ENCODE measurements at places on chromosomes 11 and 22.

GRCh38 chr11:126456783-126457542 lies 101.5 kb downstream of the ST3GAL4 start:
- no peak for DNase-seq

DNA sequence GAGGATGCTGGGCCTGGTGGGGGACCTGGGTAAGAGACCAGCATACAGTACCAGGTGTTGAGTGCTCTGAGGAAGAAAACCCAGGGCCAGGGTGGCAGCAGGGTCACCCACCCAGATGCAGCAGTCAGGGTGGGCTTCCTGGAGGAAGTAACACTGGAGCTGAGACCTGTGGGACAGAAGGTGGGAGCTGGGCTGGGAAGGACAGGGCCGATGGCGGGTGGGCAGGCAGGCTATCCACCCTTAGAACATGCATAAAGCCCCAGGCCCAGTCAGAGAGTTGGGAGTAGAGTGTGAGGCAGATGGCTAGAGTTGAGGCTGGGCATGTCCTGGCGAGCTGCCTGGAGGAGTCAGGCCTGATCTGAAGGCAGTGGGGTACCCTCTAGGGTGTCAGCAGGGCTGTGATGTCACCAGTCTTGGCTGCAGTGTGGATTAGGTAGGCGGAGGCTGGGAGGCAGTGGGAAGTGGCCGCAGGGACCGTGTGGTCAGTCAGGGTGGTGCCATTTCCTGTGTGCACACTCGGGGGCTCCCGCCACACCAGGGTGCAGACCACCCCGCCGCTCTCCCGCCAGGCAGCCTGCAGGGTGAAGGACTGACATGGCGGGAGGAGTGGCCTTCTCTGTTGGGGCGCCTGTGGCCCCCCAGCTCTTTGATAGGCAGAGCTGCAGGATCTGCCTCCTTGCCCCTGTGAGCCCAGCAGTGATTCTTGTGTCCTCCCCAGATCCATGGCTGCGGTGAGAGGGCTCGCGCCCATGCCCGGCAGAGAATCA lies 35.3 kb downstream of the IGHMBP2 start:
- no peak for DNase-seq

- no peak for DNase-seq
Measured at GRCh38 chr11:78050964-78051831, 12.5 kb upstream of the THRSP start.

DNA sequence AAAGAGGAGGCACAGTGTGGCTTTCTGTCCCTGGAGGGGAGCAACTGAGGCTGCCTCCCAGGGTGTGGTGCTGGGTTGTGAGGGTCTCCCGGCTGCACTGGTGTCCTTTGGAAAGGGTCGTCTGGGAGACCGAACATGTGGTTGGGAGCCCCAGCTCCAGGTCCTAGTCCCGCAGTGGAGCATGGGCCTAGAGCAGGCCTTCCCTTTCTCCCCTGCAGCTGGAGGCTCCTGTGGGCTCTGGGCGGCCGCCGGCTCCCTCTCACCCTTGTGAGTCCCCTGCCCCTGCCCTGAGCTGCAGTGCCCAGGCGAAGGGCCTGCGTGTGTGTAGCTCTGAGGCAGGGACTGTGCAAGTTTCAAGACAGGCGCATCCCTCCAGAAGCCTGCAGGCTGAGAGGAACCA lies 1492.7 kb downstream of the BRD1 start:
- DNase-seq: no peak

GRCh38 chr11:68061508-68061907 lies 22.7 kb downstream of the TCIRG1 start:
- no peak for DNase-seq

DNA sequence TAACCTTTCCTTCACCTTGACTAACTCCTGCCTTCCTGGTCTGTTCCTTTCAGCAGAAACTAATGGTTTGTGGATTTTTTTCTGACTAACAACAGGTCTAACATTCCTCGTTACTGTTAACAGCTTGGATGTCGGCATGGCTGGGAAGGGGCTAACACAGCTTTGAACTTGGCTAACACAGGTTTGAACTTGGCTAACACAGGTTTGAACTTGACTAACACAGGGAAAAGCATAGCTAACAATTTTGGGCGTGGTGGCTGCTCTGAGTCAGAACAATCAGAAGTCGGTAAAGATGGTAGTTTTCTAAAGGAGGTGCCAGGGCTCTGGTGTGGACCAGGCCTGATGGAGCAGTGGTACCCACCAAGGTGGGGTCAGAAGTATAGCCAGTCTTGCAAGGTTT lies 16.1 kb downstream of the MIAT start:
- no peak for DNase-seq

DNA sequence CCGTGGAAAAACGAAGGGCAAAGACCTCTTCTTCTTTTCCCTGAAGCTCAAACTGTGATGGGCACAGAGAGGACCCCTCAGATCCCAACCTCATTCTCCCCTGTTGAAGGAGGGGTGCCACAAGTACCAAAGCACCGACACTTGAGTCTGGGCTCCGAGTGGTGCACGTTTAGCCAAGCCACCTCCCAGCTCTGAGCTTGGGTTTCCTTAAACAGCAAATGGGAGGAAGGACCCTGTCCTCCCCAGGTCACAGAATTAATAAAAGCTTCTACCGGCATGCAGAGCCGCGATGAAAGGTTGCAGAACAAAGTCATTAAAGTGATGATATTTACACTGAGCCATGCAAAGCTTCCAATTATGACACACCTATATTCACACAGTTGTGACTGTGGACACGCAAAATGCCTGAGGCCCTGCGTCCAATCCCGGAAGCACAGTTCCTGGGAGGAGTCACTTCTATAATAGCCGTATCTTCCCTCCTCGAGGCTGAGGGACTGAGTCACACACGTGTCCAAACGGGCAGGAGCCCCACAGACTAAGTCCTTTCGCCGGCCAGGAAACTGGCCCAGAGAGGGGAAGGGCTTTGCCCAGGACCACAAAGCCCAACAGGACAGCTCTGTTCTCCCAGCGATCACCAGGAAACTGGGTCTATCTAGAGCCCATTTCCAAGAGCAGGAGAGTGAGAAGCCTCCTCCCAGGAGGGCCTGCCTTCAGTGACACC lies 922 bp upstream of the CSNK1E start:
- no peak for DNase-seq

DNA sequence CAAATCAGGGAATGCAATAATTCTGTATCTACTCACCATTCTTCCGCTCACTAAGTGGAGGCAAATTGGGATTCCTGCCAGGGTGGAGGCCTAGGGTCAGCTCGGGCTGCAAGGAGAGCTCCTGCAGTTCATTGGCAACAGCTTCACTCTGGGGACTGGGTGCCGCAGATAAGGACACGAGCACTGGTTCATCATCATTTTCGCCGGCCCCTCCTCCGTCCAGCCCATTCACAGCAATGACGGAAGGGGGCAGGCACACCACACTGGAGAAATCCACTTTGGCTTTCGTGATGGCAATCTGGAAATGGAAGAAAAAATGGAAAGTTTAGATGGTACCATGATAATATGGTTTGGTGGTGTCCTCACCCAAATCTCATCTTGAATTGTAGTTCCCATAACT lies 84.4 kb downstream of the MRTFA start:
- no peak for DNase-seq

DNA sequence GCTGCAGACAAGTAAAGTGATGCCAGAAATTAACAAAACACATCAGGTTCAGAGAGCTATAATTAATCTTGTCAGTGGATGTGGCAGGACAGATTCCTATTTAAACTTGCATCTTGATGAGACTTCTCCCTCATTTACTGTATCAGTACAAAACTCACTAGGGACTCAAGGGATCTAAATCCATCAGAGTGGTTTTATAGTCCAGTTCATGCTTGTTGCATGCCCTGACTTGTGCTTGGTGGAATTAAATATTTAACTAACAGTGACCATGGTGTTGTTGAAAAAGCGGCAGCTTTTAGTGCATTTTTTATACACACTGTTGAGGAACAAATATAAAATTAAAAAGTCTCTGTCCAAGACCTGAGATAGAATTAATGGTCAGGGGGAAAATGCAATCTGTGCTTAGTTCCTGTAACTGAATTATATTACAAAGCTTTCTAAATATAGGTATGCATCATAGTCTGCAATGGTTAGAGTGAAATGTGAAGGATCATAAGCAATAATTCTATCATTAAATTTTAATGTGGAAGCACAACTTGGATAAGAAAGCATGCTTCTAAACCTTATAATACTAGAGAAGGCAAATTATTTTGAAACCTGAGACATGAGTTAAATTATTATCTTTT lies 1475.5 kb upstream of the TENM4 start:
- no peak for DNase-seq

DNA sequence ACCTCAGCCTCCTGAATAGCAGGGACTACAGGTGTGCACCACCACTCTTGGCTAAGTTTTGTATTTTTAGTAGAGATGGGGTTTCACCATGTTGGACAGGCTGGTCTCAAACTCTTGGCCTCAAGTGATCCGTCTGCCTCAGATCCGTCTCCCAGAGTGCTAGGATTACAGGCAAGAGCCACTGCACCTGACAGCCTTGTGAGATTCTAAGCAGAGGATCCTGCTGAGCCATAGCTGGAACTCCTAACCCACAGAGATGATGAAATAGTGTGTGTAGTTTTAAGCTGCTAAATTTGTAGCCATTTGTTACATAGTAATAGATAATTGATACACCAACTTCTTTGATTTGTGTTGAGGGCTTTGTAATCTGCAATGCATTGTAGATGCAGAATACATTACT lies 51.1 kb downstream of the CLMP start:
- no peak for DNase-seq

GRCh38 chr11:12888525-12889158 lies 120.5 kb upstream of the RASSF10 start:
- DNase-seq: peak; percentile 42

DNA sequence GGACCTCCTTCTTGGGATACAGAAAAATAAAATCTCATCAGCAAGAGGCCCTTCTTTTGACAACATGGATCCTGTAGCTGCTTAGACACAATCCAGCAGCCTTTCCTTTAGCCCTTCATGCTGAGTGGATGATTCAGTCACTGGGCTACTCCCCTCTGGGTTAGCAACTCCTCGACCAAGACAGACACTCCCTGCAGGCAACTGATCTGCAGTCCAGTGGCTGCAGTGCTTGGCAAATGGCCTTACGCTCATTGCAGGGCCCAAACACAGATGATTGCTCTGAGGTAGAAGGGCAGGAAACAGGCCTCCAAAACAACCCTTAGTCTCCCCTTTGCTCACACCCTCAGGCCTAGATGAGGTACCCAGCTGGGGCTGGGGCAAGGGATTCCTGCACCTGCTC lies 73.2 kb upstream of the OPCML start:
- DNase-seq: no peak

DNA sequence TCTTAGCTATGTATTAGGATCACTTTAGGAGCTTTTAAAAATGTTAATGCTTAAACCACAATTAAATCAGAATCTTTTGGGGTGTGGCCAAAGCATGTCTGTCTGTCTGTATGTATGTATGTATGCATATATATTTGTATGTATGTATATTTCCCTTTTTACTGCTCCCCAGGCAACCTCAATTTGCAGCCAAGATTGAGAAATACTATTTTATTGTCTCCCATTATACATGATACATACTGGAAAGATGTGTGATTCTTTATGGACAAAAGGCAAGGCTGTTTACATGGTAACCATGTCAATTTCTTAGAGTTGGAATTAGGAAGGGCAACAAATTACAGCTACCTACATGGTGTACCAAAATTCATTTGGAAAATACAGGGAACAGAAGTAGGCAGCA lies 783.6 kb downstream of the ETS1 start:
- DNase-seq: no peak

DNA sequence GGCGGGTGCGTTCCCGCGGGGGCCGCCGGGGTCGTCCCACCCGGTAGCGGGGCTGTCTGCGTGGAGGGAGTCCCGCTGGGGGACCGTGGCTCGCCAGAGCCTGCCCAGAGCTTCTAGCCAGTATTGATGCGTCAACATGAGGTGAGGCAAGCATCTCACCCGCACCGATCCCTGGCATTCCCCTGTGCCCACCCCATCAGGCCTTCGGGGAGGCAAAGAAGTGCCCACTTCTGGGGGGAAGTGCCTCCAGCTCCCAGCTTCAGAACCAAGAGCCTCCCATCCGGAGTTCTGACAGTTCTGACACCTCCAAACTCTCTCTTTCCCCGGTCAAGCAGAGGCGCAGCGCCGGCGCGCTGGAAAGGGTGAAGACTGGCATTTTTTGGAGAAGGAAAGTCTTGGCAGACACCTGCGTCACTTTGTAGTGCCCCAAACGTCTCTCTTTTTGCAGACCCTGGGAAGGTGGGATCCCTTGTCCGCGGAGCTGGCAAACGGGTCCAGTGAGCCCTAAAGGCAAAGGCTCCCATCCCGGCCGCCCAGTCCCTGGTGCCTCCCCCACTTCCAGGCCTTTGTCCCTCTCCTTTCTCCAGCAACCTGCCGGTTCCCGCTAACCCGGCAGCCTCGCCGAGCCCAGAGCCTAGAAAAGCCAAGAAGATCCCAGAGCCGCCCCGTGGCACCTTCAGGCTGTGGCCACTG lies 3.2 kb upstream of the PAX6 start:
- no peak for DNase-seq

DNA sequence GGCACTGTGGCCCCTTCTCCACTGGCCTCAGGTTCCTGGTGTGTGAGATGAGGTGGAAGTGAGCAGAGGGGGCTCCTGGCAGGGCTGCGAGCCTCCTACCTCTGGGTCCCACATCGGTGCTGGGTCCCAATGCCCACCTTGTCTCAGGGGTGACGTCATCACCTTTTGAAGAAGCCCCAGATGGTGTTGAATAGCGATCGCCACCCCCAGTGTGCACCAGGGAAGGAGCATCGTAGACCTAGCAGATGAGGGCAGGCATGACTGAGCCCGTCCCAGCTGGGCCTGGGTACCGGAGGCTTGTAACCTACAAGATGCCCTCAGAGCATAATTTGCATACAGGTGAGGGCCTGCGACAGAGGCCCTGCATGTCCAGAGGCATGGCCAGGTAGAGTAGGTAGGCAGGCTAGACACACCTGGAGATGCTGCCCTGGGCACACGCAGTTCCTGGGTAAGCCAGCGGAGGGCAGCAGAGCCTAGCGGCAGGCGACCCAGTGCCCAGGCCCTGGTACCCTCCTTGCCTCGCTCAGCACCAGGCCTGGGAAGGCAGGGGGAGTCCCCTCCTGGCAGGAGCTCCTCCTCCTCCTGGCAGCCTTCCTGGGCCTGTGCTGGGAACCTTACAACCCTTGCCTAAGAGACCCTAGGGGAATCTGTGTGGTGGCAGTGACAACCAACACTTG lies 52.5 kb downstream of the TPCN2 start:
- DNase-seq: peak; percentile 72

GRCh38 chr11:105181100-105181499 lies 41.5 kb upstream of the CARD18 start:
- no peak for DNase-seq

DNA sequence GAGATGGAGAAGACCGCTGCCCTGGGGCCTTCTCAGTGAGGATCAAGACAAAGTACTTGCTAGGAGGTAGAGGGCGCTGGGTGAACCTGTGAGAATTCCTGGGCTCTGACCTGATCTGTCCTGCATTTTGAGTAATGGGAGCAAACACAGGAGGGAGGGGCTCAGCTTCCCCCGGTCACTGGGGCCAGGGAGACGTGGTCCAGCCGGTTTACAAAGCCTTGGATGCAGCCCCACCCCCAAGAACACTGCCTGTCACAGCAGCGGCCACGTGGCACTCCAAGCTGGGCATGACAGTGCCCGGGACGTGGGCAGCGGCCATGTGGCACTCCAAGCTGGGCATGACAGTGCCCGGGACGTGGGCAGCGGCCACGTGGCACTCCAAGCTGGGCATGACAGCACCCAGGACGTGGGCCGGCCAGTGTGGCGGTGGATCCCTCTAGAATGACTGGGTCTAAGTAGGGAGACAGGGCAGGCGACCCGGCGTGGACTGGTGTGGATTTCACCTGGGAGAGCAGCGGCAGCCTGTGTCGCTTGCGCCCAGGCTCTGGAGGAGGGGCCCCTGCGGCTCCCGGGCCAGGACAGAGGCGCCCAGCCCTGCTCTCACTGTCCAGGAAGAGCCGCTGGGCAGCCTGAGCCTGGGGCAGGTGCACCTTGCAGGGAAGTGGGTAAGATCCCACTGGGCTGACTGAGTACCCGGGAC lies 2.5 kb upstream of the TTLL8 start:
- DNase-seq: no peak

Data from stimulated activated CD4-positive, alpha-beta T cell treated with anti-CD3 and anti-CD28 coated beads, Interleukin-1b, Interleukin-23, amount 100 ng/mL, for 24 hours (primary cell).